ENCODE measurements at places on chromosomes 4 and X. TPM values are rescaled to one million over a fixed set of nuclear protein-coding genes. Genes with fewer than 3 reads are reported as not detected.

The SLITRK4 gene
- total RNA-seq = 36.1 TPM

The MTNR1A gene
- total RNA-seq = not detected

The BEX5 gene
- total RNA-seq = 6.5 TPM

The TBC1D1 gene
- total RNA-seq = 78.4 TPM

The HNRNPD gene
- total RNA-seq = 35.4 TPM

The SATL1 gene
- not detected for total RNA-seq

The CT47B1 gene
- not detected for total RNA-seq

The SSX2 gene
- total RNA-seq = not detected

The OPRPN gene
- total RNA-seq = not detected

The CENPVL1 gene
- total RNA-seq = not detected

The FAAH2 gene
- total RNA-seq = 0.65 TPM

The PPAT gene
- total RNA-seq = 27.3 TPM

The CNGA1 gene
- not detected for total RNA-seq

The RFC1 gene
- 47.9 TPM for total RNA-seq

The ENAM gene
- total RNA-seq = not detected

The GRSF1 gene
- total RNA-seq = 95.9 TPM

All from epithelial cell of umbilical artery (primary cell).